ENCODE measurements at places on chromosomes 6 and 20. TPM values are rescaled to one million over a fixed set of nuclear protein-coding genes. Genes with fewer than 3 reads are reported as not detected.
A peak's percentile ranks its signal among the peaks of the same experiment; 100 is the strongest.

DNA sequence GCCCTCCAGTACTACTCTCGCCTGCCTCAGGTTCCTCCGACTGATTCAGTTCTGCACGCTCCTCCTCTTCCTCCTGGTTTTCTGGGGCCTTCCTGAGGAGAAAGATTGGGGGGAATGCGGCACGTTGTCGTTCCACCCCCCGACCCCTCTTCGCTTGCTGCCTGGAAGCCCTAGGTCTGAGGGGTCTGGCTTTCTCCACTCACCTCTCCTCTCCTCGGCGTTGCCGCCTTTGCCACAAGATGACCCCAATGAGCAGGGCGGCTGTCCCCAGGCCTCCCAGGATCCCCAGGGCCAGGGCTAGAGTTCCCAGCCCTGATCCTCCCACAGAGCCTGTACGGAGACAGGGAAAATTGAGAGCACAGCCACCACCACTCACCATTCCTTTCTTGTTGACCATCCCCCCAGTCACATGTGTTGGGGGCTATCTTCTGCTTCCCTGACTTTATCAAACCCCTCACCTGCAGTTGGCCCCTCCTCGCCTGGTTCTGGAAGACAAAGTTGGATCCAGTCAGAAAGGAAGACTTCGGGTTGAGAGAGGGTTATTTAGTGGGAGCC is 2.8 kb downstream of the AGER start:
- no peak overlapping the region for H3K4me3 ChIP-seq
- no peaks in the 10 kb centered on the region for H3K4me1 ChIP-seq
- no peak overlapping the region for H3K27ac ChIP-seq

DNA sequence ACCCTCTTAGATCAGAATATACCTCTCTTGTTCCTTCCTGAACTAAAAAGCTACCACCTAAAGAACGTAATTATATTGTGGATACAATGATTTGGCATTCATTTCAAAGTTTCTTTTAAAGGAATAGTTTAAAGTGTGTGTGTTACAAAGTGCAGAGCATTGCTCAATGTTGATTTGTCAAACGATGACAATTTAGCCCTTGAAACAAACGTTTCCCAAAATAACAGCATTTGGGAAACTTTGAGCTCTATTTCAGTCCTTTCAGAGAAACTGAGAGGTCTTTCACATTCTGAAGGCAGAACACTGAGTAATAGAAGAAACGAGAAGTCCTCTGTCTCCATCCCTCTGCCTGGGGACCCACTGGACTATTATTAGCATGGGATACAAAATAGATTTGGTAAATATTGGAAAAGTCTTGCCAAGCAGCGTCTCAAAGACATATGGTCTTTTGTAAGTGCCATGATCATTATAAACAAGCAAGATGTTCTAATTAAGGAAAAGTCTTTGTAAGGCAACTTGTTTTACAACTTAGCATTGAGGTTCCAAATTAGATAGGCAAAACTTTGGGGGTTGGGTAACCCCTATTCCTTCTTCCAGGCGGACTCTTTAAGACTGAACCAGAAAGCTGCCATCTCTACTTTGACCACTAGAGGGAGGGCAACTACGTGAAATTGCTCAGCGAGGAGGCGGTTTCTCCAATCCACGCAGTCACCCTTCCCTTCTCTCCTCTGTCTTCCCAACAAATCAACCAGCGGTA is 208.8 kb downstream of the RNF144B start:
- H3K27me3 ChIP-seq: no peaks in the 10 kb centered on the region
- H3K4me1 ChIP-seq: no peaks in the 10 kb centered on the region
- no peak overlapping the region for H3K4me3 ChIP-seq
- DNase-seq: peak; percentile 64
- H3K27ac ChIP-seq: no peak overlapping the region

DNA sequence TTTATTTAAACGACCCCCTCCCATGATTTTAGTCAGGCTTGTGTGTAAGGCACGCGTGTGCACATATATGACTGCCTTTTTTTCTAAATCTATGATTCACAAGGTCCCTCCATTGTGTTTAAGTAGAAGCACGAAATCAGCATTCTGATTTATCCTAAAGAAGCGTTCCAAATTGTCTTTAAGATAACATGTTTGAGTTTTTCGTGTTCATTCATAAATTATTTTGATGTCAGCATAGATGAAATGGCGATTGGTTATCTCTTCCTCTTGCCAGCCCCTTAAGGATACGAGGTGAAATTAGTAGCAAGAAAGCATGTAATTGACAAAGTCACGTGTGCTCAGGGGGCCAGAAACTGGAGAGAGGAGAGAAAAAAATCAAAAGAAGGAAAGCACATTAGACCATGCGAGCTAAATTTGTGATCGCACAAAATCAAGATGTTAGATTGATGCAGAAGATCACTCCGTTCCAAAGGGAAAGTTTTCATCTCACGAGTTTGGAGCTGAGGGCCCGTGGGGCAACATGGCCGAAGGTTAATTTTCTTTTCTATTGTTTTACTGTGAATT is at the start of gene LIN28B:
Gene LIN28B (plus strand): TSS at position 377 of the 564 bp plus-strand sequence. CDS start 144 bp downstream, at position 521.
- peaks cover 8% of the 10 kb centered on the region for H3K36me3 ChIP-seq

- H3K4me1 ChIP-seq: no peaks in the 10 kb centered on the region
- no peak for DNase-seq
These were observed 287.5 kb downstream of the LRFN2 start for GRCh38 chr6:40299681-40300080.

FNDC1 gene
- 0.24 TPM for total RNA-seq

ADAM33 gene
- total RNA-seq: 4.0 TPM

POPDC3 gene
- total RNA-seq: 6.0 TPM

LGSN gene
- 0.13 TPM for total RNA-seq
